ENCODE measurements at places on chromosomes 11 and 22. TPM values are rescaled to one million over a fixed set of nuclear protein-coding genes. Genes with fewer than 3 reads are reported as not detected.

Gene FOLR1
- total RNA-seq, result 53.0 TPM

Gene RASL10A
- total RNA-seq, result not detected

Gene CDHR5
- not detected for total RNA-seq

Gene BIRC3
- total RNA-seq, result 4.0 TPM

Gene LDLRAD3
- 9.3 TPM for total RNA-seq

Gene PNPLA5
- not detected for total RNA-seq

GRCh38 chr22:36546932-36547331 is 18.0 kb upstream of the EIF3D start:
- DNase-seq, result no peak

GRCh38 chr22:26182723-26183122 is 13.5 kb downstream of the SEZ6L start:
- no peak for DNase-seq

GRCh38 chr11:81255895-81256294 is 1477.8 kb downstream of the FAM181B start:
- no peak for DNase-seq

GRCh38 chr11:87954476-87954875 is 220.8 kb downstream of the RAB38 start:
- no peak for DNase-seq

- DNase-seq, result peak; percentile 56
Observed at GRCh38 chr11:27471589-27472397, 797 bp downstream of the LGR4 start.

- no peak for DNase-seq
Observed at GRCh38 chr11:71472941-71473792, 20.2 kb downstream of the NADSYN1 start.

DNA sequence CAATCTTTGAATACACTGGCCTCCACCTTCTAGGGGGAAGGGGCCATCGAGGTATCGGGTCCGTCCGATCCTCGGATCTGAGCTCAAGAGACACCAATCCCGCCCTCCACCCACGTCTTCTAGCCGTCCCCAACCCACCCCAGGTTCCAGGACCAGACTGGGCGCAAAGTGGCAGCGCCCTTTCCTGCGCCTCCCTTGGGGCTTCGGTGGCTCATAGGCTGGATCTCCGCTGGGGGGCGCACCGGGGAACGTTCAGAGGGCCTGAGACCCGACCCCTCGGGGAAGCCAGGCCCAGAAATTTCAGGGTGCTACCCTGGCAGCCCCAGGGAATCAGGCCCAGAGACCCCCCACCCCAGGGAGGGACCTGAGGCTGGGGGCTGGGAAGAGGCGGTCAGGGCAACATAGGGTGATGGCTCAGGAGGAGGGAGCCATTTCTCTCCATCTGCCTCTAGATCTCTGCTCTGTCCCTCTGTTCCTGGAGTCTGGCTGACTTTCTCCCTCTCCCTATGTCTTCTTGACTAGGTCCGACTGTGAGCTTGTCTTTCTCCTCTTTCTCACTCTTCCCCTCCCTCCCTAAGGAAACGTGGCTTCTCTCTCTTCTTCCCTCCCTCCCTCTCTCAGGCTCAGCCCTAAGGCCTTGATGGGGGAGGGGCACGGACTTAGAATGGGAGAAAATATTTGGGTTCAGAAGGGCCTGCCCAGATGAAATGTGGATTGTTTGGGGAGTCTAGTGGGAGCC is 1.1 kb downstream of the CREB3L1 start:
- peak; percentile 39 for DNase-seq

DNA sequence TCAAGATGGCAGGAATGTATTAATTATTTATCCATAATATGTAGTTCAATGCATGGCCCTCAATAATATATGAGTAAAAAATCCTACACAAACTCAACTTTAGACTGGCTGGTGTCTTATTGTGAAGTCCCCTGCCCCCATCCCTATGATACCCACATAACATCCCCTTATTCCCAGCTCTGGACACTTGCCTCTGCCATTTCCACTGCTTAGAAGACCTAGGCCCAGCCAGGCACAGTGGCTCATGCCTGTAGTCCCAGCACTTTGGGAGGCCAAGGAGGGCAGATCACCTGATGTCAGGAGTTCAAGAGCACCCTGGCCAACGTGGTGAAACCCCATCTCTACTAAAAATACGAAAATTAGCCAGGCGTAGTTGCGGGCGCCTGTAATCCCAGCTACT is 84.4 kb downstream of the BDNF start:
- DNase-seq, result no peak

GRCh38 chr22:22098457-22099193 is 116.0 kb upstream of the TOP3B start:
- no peak for DNase-seq

GRCh38 chr11:18393581-18394274 is 635 bp upstream of the LDHA start:
- DNase-seq, result peak; percentile 14

DNA sequence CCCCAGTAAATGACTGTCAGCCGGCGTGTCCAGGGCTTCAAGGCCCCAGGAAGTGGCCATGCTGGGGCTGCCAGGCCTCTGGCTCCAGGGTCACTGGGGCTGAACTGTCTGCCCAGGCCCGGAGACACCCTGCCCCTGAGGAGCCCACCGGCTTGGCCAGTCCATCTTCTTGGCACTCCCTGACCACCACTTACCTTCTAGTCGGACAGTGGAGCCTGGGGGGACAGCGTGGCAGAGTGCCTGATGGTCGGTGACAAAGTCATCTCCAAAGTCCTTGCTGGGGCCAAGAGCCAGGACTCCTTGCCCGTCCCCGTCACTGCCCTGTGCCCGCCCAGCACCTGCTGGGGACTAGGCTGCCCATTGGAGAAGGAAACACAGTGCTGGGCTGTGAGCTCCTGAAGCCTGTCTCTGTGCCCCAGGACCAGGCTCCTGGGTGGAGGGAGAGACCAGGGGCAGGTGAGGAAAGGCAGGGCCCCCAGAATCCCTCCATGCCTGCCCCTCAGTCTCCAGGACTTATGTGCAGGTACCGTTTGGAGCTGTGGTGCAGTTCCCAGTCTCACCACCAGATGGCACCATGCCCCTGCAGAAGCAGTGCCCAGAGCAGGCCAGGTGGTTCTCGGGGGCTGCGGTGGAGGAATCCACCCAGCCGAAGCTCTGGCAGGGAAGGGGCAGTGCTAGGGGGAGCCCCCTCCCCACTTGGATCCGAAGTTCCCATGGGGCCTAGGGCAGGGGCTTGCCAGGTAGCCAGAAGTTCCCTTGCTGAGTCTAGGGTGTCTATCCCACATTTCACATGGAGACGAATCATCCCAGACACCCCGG is 6.0 kb upstream of the CCDC188 start:
- peak; percentile 87 for DNase-seq

DNA sequence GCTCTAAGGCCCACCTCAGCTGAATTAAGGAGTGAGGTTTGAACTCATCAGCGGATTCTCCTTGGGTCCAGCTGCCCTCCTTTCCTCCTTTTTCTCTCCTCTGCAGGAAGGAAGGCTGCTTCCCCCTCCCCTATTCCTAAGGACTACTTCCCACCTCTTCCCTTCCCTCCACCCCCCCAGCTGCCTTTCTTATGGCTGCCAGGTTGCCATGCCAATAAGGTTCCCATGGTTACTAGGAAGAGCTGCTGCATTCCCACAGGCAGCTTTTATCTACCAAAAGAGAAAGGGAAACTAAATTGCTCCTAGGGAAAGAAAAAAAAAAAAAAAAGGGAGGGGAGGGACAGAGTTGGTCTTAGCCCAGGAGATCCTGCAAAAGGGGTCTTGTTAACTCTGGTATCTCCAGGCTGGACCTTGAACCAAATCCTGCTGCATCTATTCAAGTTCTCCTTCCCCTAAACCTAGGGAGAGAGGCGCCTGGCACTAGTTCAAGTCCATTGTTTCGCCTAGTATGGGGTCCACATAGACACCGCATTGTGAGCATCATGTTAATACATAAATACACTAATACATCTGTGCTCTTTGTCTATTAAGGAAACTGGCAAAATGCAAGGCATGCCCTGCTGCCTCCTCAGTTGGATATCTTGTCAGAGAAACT is 21.2 kb upstream of the FEZ1 start:
- no peak for DNase-seq

- DNase-seq, result peak; percentile 71
Observed at GRCh38 chr11:9664276-9665171, 647 bp downstream of the SWAP70 start.
